ENCODE measurements at places on chromosomes 4 and X. TPM values are rescaled to one million over a fixed set of nuclear protein-coding genes. Genes with fewer than 3 reads are reported as not detected.

Gene FAM149A
- total RNA-seq: 3.6 TPM

Gene RXFP1
- 14.7 TPM for total RNA-seq

Gene FRMD7
- total RNA-seq: 0.03 TPM

Gene DMD
- total RNA-seq: 33.7 TPM

Gene EXOC1L
- not detected for total RNA-seq

Gene SLITRK4
- 2.0 TPM for total RNA-seq

Gene SPOCK3
- total RNA-seq: 0.65 TPM

Gene COL25A1
- 0.91 TPM for total RNA-seq

All from smooth muscle cell of the pulmonary artery (primary cell).